Sciatic nerve (tissue), 2 donors: ENCODE measurements at places on chromosomes 3 and 15. TPM values are rescaled to one million over a fixed set of nuclear protein-coding genes. Genes with fewer than 3 reads are reported as not detected.

DNA sequence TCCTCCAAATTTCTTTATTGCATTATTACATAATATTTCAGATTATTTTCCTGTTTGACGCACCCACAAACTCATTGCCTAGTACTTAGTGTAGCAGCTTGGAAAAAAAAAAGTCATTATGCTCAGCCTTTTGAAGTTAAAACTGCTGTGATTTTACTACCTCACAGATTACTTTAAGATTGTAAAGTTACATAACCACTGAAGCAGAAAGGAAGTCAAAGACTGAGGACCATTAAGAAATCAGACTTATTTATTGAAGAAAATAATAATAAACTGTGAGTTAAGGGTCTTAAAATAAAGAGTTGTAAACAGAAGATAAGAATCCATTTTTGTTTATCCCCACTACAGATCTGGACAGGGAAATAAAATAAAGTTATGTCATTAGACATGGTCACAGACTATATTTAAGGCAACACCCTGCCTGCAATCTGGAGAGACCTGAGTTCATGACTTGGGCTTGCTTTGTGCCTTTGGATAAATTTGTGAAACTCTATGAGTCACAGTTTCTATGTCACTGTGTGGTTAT is 212.1 kb upstream of the ROBO2 start:
- DNase-seq = no peak

The FBXO40 gene
- not detected for total RNA-seq

The CELF6 gene
- 3.3 TPM for total RNA-seq

The ALS2CL gene
- total RNA-seq = 18.5 TPM

DNA sequence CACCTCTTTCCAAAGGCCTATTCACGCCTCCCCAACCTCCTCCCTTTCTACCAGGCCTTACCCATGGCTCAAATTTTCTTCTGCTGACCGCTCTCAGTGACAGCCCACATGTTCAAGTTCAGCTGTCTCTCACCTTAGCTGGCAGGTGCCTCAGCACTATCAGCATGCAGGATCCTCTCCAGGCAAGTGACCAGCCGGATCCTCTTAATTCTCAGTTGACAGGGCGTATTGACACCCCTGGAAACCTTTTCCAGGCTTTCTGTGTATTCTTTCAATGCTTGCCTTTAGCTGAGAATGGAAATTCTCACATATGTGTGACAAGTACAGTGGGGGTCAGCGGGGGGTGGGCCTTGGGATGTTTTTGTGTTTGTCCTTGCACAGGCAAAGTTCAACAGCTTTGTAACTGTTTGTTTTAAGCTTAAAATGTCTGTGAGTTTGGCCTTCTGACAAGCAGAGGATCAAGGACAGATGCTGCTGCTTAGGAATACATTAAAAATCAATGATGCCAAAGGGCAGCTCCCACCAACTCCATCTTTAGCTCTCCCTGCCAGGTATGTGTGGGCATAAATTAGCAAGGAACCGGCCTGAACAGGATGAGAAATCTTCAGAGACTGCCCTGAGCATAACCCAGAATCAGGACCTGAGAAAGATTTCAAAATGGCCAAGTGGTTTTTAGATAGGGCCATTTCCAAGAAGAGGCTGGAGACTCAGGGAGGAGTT is 17.4 kb upstream of the BDH1 start:
- DNase-seq = no peak

DNA sequence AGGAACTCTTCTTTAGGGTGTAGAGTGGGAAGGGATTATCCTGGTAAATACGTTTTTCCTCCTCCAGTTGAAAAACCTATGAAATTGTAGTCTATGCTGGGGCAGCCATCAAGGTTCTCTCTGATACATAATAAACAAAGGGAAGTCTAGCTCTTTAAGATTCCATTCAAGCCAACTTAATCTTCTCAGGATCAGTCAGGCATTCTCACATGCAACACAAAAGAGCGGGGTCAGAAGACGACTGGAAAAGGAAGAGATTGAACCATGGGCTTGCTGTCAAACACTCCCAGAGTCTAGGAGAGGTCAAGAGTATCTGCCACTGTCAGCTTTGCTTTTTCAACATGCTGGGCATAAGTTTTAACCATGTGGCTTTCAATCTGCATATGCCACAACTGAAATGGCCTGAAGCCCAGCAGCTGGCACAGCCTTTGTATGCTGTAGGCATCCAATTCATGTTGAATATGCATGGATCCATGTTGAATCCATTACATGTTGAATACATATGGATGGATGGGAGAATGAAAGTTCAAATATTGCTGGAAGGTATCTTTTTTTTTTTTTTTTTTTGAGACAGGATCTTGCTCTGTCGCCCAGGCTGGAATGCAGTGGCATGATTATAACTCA is 8.5 kb downstream of the TRAT1 start:
- no peak for DNase-seq

The RTP1 gene
- total RNA-seq = not detected

GRCh38 chr15:61393949-61394348 is 164.8 kb upstream of the RORA start:
- no peak for DNase-seq

The CKMT1A gene
- 0.36 TPM for total RNA-seq

The CIDEC gene
- 13.6 TPM for total RNA-seq

- DNase-seq = no peak
These were observed 191.3 kb downstream of the SHOX2 start for GRCh38 chr3:157914882-157915281.

The SIDT1 gene
- 4.5 TPM for total RNA-seq

The ARID3B gene
- 5.5 TPM for total RNA-seq

- no peak for DNase-seq
These were observed 27.2 kb downstream of the PLCL2 start for GRCh38 chr3:16911916-16912315.

- DNase-seq = no peak
These were observed 192.2 kb upstream of the GADL1 start for GRCh38 chr3:31086698-31087097.

The MOBP gene
- total RNA-seq = 3.8 TPM

- DNase-seq = no peak
These were observed 341.5 kb downstream of the FOXP1 start for GRCh38 chr3:71241981-71242560.

The DYNC1LI1 gene
- 30.4 TPM for total RNA-seq

The CHRNA7 gene
- 1.5 TPM for total RNA-seq

GRCh38 chr3:50068134-50068533 is 20.6 kb upstream of the RBM5 start:
- no peak for DNase-seq

DNA sequence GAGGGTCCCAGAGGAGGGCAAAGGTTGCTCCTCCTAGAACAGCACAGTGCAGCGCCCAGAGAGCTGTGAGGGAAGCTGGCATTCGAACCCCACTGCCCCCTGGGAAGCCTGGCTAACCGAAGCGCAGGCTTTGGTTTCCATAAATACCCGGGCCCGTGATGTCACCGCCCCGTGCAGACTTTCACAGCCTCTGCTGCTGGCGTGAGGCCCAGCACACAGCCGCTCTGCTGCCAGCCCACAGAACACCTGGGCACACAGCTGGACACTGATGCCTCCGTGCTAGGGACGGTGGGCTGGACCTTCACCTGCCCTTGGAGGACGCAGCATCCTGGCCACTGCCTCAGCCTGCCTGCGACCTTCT is 1.0 kb downstream of the IQSEC1 start:
- DNase-seq = no peak

The GPR156 gene
- 0.98 TPM for total RNA-seq

GRCh38 chr3:16090024-16090423 is 84.5 kb upstream of the GALNT15 start:
- DNase-seq = no peak

DNA sequence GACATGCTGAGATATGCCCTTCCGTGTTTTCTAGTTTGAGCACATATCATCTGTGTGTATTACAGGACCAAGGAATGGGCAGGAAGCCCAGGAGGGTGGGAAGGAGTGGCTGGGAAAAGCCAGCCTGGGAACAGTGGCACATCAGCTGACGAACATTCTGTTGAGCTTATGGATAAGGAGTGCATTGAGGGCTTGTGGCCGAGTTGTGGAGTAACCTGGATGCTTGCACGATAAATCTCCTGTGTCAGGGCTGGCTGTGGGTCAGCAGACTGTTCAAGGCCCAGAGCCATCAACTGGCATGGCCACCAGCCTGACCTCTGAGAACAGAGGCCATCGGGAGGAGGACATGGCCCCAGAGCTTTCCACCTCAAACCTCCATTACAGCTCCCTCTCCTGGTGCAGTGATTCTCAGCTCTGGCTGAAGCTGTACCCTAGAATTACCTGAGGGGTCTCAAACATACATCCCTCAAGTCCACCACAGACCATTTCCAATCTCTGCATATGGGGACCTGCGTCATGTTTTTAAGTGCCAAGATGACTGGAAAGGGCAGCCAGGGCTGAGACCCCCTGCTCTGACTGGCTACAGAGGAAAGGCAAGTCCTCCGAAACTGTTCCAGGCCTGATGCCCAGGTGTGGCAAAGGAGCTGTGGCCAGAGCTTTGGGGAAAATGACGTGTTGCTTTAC is 4.8 kb upstream of the VILL start:
- DNase-seq = peak; percentile 51

The GOLGA8S gene
- 1.5 TPM for total RNA-seq

GRCh38 chr15:60264088-60264487 is 133.7 kb downstream of the ANXA2 start:
- DNase-seq = no peak

The DPPA2 gene
- not detected for total RNA-seq

DNA sequence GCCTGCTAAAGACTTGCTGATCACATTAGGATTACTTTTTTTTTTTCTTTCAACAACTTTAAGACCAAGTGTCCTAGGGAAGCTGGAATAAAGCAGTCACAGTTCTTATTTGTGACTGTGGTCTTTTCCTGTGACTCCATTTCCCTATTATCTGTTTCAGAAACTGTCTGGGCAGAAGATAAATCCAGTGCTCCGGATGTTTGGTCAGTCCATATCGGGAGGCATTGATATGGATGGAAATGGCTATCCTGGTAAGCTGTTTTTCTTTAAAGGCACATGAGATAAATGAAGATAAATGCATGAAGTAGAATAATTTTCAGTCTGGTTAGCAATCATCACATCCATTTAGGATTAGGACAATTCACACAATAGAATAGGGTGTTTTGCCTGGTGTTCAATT is 338.3 kb upstream of the CTDSPL start:
- DNase-seq = no peak

DNA sequence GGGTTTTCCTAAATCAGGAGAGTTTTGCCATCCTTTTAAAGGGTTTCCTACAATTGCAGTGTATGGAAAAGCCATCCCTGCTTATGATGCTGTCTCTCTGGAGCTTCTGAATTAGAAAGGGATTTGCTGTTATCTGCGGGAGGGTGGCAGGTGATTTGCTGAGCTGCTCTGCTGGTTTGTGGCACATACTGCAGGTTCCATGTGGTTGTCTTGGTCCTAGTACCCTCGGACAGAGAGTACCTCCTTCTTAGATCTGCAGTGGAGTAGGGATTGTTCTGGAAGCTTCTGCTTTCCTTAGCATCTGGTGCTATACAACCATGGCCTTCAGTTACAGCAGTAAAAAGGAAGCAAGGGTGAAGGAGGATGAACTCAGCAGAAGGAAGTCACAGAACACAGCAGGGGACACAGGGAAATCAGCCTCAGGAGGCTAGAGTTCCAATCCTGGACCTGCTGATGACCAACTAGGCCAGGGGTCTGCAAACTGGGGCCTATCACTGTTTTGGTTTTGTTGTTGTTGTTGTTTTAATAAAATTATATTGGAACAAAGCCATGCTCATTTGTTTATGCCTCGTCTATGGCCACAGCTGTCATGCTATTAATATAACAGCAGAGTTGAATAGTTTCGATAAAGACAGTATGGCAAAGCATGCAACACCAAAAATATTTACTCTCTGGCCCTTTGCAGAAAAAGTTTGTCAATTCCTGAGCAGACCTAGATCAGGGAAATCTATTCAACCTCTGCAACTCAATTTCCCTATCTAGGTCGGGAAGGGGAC is 39.5 kb downstream of the STARD5 start:
- DNase-seq = peak; percentile 13

GRCh38 chr15:65208647-65209046 is 2.6 kb downstream of the CILP start:
- no peak for DNase-seq

The HTD2 gene
- 12.9 TPM for total RNA-seq

- DNase-seq = no peak
These were observed 558.5 kb upstream of the CFAP20DC start for GRCh38 chr3:59608356-59608755.

- no peak for DNase-seq
These were observed 212.2 kb upstream of the LRRN1 start for GRCh38 chr3:3586843-3587646.

GRCh38 chr3:149475451-149476060 is 1.1 kb downstream of the TM4SF4 start:
- no peak for DNase-seq

DNA sequence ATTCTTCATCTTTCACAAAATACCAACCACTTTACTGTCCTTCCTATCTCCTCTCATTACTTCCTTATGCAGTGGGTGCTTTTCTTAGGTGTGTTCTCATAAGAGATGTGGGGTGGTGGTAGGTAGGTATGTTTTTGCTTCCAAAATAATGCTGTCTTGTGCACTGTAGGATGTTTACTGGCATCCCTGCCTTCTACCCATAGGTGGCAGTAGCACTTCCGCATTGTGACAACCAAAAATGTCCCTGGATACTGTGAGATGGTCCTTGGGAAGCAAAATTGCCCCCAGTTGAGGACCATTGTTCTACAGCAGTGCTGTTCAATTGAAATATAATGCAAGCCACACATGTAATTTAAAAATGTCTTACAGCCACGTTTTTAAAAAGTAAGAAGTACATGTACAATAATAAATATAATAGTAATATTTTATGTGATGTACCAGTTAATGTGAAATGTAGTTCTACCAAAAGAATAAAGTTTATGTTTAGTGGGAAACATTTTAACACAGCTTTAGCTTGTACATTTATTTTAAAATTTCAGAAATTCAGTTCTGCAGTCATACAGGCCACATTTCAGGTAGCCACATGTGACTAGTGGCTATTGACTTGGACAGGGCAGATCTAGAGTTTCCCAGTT is 75.2 kb downstream of the NEO1 start:
- no peak for DNase-seq

GRCh38 chr3:53158765-53159155 is 2.2 kb upstream of the PRKCD start:
- DNase-seq = no peak

DNA sequence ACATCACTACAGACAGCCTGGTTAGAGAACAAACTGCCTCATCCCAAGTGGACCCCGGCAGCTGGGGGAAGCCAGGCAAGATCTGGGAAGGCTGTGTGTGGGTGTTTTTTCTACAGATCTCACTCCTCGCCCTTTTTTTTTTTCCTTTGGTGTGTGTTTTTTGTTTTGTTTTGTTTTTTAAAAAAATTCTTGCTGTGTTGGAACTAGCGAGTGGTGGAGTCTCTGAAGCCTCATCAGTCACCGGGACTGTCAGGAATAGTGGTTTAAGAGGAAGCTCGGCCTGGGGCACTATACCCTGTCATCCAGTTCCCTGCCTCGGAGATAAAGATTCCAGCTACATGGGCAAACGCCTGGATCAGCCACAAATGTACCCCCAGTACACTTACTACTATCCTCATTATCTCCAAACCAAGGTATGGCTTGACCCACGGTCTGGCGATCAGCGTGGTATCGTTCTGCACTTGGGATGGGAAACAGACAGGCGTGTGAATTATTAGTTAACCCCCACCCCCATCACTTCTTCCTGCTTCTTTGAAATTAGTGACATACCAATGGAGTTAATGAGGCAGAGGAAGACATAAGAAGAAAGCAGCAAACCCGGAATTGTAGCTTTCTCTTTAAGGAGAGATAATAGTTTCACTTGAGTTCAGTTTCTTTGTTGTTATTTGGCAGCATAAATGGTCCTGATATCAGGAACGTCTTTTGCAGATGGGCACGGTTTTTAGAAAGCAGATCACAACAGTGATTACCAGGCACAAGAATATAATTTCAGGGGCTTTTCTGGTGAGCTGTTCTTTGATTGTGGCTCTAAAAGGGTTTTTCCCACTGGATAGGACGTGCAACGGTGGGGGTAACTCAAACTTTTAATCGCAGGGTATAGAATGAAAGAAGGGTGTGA is 722 bp downstream of the RBMS3 start:
- peak; percentile 59 for DNase-seq

The LYZL4 gene
- total RNA-seq = not detected
